ENCODE measurements at places on chromosomes 11 and 22.

GRCh38 chr22:24133187-24133965 is 47.9 kb upstream of the SUSD2 start:
- peak; percentile 42 for DNase-seq

GRCh38 chr11:60005360-60005759 is 11.6 kb upstream of the OOSP4B start:
- DNase-seq: no peak

GRCh38 chr11:101436511-101437142 is 147.2 kb downstream of the TRPC6 start:
- DNase-seq: peak; percentile 74

DNA sequence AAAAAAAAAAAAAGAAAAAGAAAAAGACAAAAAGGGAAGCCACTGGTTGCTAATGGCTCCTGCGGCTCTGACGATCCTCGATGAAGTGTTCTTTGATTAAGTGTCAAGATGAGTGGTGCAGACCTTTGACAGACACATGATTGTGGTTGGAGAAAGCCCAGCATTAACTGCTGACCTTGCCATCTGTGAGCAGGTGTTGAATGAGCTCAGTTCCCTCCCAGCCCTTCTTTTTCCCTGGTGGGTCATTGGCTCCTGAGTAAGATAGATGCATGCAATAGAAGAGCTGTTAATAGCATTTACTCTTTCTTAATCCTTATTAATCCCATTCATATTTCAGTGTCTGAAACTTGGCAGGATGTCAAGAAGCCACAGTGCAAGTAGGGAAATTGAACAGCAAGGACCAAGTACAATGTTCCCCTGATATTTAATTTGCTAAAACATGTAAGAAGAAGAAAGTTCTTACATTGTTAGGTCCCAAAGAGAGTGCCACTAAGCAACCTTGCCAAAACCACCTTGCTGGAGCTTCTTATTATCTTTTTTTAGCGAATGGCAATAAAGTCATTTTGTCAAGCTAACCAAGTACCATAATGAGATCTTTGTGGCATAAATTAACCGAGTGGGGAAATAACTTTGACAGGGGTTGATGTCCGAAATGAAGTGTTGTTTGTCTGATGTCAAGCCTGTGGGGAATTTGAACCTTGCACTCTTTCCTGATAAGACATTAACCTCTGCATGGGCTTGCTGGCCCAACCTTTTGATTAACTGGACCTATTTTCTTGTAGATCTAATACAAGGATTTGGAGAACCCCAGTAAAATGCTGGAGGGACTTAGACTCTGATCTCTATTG is 113.7 kb downstream of the PTPRJ start:
- no peak for DNase-seq

GRCh38 chr22:37345863-37346504 is 63.7 kb downstream of the CYTH4 start:
- DNase-seq: no peak

DNA sequence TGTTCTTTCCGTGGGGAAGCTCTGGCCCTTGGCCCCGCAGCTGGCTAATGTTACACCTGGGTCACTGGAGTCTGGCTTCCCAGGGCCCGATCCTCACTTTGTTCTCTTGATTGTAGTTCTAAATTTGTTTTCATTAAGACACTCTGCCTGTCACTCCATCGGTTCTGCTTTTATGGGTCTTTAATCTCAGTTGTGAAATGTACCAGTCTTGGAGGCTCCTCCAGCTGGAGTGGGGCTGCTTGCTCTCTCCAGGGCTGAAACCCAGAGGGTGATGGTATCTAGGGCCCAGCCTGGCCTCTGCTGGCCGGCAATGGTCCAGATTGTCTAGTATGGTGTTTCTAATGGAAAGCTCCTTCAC is 352.9 kb downstream of the TENM4 start:
- DNase-seq: no peak

- no peak for DNase-seq
These were observed 54.7 kb upstream of the NECTIN1 start for GRCh38 chr11:119783466-119784400.

DNA sequence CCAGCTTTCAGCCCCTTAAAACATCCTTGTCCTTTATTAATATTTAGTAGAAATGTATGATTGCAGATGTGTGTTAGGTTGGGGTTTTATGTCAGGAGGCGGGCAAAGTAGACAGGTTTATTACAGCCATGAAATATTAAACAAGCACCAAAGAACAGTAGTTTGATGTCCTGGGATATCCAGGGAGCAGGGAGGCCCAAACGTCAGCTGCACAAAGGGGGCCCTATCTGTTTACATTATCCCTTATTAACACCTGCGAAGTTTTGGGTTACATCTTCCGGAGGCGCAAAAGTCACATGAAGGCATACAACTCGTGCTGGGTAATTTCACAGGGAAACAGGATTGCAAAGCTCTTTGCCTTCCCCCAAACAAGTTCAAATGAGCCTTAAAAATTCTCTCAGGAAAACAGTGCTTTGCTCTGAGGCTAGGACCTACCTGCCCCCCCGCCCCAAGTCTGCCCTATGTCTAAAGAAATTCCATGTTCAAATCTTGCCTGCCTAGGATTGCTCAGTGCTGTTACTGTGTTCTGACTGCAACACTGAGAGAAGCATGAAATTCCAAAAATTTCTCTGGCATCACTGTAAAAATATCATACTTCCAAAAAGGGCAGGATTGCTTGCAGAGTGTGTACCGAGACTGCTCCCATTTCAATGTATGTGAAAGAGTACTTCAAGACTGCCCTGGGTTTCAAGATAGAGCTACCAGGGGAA is 8.9 kb downstream of the MN1 start:
- DNase-seq: no peak

GRCh38 chr11:126411971-126412381 is 56.5 kb downstream of the ST3GAL4 start:
- DNase-seq: no peak

DNA sequence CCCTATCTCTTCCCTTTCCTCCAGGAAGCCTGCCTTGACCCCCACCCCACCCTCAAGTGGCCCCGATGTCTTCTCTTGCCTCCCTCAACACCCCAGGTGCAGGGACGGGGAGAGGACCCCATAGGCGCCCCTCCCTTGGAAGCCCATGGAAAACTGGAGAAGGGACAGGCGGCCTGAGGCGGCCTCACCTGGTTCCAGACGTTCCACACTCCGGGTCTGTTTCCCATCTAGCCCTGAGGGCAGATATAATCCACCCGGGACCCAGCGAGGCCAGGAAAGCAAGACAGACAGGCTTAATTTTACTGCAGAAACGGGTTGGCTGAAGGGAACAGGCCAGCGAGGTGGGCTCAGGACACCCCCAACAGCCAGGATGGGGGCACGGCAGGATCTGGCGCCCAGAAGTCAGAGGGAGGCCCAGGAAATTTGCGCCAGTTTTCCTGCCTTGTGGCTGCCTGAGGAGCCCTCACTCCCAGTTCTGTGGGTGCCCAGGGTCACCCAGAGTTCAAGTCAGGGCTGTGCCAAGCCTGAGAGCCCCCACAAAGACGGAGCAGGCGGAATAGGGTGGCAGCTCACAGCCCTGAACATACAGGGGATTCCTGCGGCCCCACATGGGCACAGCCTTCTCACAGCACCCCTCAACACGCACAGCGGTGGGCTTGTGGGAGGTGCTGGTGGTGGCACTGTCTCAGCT is 3.0 kb upstream of the SIGIRR start:
- DNase-seq: peak; percentile 25

GRCh38 chr11:123145661-123146060 is 49.4 kb downstream of the CLMP start:
- no peak for DNase-seq

DNA sequence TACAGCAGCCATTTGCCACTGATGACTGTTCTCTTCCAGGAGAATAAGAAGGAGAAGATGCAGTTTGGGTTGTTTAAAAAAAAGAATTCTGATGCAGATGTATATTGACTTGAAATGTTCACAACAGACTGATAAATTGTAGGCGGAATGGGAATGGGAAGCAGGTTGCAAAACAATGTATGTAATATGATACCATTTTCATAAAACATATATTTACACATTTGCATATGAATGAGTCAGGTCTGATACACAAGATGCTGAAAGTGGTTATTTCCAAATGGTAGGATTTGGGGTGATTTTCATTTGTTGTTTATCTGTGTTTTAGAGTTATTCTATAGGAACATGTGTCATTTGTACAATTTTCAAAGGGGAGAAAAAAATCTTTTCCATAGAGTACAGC is 9.0 kb upstream of the RCN1 start:
- DNase-seq: no peak

- no peak for DNase-seq
These were observed 18.3 kb upstream of the MICAL3 start for GRCh38 chr22:18042685-18043084.

- DNase-seq: no peak
These were observed 63.0 kb downstream of the TP53I11 start for GRCh38 chr11:44887636-44888035.
